ENCODE measurements at places on chromosomes 6 and 20. TPM values are rescaled to one million over a fixed set of nuclear protein-coding genes. Genes with fewer than 3 reads are reported as not detected.

DNA sequence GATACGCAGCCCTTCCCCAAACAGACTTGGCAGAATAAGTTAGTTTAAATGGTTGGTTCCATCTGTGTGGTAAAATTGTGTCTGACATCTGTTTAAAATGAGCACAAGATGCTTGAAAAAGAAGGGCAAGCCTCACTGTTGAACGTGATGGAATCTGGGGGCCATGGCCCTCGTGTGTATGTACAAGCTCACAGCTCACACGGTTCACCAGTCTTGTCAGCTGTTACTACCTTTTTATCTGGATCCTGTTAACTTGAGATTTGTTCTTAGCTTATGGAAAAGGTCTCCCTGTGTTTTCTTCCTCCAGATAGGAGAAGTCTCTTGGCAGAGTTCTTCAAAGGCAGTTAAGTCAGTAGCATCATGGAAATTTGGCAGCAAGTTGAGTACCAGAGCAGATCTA, 270.6 kb downstream of the KHDC1L start:
- no peak for DNase-seq

The CGAS gene
- total RNA-seq: 0.52 TPM

The UNC93A gene
- total RNA-seq: not detected

The SCRT2 gene
- not detected for total RNA-seq

All from mesothelial cell of epicardium (in vitro differentiated cells).